ENCODE measurements at places on chromosomes 5 and 9.

DNA sequence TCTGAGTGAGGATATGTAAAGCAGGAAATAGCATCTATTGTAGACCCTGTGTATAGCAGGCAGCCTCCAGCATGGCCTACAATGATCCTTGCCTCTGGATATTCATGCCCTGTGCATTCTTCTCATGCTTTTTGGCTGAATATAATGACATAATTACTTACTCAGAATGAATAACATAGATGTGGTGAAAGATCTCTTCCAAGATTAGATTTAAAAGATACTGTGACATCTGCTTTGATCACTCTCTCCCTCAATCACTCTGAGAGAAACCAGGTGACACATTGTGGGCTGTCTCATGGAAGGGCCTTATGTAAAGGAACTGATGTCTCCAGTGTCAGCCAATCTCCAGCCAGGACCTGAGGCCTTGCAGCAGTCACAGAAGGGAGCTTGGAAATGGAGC, 376.7 kb downstream of the DNAH5 start:
- peak; percentile 16 for DNase-seq

DNA sequence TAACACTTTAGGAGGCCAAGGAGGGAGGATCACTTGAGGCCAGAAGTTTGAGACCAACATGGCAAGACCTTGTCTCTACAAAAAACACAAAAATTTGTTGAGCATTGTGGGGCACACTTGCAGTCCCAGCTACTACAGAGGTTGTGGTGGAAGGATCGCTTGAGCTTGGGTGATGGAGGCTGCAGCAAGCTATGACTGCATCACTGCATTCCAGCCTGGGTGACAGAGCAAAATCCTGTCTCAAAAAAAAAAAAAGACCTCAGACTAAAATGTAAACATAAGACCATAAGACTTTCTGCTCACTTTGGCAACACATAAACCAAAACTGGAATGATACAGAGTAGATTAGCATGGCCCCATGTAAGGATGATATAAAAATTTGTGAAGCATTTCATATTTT, 24.6 kb upstream of the NANS start:
- DNase-seq: no peak

DNA sequence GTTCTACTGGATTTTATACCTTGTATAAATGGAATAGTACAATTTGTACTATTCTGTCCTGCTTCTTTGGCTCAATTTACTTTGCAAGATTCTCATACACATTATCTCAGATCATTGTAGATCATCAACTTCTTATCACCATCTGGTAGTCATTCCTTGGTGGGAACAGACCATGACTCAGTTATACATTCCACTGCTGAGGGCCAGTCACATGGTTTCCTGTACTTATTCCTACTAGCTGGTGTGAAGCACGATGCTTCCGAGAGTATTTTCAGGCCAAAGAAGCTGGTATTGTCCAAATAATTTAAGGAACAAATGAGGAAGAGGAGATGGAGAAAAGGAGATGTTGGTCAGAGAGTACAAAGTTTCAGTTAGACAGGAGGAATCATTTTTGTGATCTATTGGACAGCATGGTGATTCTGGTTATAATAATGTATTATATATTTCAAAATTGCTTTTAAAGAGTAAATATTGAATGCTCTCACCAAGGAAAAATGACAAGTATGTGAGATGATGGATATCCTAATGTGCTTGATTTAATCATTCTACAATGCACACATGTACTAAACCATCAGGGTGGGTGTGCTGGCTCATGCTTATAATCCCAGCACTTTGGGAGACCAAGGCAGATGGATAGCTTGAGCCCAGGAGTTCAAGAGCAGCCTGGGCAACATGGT, 124.1 kb downstream of the SYK start:
- no peak for DNase-seq

DNA sequence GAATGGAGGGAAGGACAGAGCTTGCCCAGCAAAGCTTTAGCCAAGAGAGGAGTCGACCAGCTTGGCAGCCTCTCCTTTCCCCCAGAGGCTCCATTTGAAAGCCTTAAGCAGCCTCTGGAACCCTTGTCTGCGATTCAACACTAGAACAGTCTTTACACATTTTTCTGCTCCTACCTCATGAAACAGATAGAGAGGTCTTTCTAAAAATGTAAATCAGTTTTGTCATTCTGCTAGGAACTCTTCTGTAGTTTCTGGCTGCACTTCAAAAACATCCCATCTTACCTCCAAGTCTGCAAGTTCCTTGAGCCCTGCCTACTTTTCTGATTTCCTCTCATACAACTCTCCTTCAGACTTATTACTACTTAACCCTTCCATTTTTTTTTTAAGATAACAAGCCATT, 70.1 kb downstream of the PDE4D start:
- no peak for DNase-seq

DNA sequence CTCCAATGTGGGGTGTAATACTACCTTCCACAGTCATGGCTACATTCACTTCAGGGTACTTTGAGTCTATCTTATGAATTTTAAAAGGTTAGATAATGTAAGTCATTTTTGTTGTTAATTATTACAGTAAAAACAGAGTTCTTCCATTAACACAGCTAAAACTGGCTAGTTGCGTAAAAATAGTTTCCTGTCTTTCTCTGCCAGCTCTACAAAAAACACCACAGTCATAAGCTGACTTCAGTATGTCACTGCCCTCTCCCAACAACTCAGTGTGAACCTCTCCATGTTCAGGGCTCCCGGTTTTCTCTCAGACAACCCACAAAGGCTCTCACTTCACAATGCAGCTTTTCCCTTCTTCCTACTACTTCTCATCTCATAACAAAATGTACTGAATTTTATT, 84.8 kb upstream of the ITGA1 start:
- no peak for DNase-seq

GRCh38 chr5:81202655-81203054, 30.5 kb upstream of the CKMT2 start:
- DNase-seq: no peak
